CD4-positive, alpha-beta T cell treated with Interleukin-15 for 1 hour (primary cell): ENCODE measurements at places on chromosomes 1 and 21.

DNA sequence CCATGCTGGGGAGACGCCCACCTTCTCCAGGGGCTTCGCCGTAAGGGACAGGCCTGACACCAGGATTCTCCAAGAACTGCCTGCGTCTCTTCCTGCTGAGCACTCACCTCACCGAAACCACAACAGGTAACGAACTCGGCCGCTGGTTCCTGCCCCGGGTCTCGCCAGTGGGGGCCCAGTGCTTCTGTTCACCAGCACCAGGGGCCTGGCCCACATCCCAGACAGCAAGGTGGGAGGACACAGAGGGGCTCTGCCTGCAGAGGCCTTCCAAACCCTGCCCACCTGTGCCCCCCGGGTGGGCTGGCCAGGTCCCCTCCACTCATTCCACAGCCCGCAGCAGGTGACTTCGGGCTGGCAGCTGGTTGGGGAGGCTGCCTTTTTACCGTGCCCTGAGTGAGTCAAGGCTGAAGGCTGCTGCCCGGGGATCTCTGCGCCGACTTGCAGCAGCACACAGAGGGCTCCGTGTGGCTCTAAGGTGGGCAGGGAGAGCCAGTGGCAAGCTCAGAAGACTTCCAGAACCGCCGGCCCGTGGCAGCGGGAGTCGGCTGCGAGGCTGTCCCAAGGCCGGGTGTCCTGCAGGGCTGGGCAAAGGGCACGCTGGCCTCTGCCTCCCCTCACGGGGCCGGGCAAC is 14.7 kb upstream of the COL18A1 start:
- DNase-seq: peak; percentile 15

GRCh38 chr1:203451836-203452784 is 23.5 kb upstream of the PRELP start:
- no peak for DNase-seq

GRCh38 chr1:116345843-116346242 is 27.2 kb upstream of the ATP1A1 start:
- DNase-seq: peak; percentile 83

DNA sequence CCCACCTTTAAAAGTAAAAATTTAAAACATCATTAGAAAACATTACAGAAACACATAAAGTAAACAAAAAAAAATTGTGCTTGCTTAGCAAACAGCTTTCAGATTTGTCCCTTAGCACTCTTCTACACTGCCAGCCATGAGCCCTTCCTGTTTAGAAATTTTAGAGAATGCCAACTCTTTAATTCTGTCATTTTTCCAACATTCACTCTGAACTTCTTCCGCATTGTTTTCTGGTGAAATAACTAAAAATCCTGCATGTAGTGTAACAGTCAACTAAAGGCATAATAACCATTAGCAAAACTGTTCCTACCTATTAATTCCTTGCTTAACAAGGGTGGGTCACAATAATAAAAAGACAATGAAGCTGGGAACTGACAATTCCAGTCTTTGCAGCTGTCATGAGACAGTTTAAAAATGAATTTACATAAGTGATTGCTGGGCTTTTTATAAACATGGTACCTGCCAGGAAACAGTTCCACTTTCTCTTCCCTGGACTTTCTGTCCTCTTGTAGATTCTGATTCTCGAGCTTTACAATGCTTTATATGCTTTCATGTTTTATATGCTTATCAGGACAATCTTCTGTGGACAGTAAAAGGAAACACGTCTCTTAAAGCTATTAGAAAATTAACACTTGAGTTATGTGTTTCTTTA is 19.0 kb downstream of the GNG12 start:
- DNase-seq: no peak

GRCh38 chr1:72006092-72006491 is 276.2 kb downstream of the NEGR1 start:
- no peak for DNase-seq

GRCh38 chr1:222546548-222547259 is 1.2 kb downstream of the HHIPL2 start:
- no peak for DNase-seq

DNA sequence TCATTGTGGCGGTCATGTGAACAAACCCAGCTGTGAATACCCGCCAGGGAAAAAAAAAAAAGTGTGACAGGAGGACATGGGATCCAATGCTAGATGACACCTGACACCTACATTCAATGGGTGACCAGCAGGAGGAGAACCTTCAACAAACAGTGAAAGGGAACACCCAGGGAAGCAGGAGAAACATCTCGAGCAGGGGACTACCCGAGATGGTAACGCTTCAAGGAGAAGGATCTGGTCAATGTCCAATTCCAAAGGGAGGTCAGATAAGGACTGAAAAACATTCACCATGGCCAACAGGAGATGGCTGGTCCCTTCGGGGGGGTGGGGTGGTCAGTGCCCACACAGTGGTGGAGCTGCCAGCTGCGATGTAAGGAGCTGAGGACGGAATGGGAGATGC is 46.3 kb downstream of the PTPN14 start:
- no peak for DNase-seq

- no peak for DNase-seq
Measured at GRCh38 chr1:14245954-14246353, 352.5 kb upstream of the KAZN start.

- no peak for DNase-seq
Measured at GRCh38 chr1:185843297-185843869, 109.2 kb downstream of the HMCN1 start.

DNA sequence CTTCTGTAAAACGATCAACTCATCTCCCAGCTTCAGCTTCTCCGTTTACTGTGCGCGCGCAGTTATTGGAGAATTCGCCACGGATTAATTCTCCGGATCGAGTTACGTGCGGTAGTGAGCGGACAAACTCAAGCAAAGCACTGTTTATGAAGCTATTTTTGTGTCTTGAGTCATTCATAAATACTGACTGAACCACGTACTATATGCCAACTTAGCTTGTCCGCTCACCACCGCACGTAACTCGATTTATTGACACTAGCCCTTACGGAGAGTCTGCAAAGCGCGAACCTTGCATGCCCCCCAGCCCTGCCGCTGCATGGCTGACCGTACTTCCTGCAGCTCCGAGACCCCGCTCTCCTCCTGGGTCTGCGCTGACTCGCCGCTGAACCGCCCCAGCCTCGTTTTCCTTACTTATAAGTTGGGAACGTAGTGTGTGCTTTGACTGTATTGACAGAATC is 773 bp downstream of the CHD1L start:
- no peak for DNase-seq

DNA sequence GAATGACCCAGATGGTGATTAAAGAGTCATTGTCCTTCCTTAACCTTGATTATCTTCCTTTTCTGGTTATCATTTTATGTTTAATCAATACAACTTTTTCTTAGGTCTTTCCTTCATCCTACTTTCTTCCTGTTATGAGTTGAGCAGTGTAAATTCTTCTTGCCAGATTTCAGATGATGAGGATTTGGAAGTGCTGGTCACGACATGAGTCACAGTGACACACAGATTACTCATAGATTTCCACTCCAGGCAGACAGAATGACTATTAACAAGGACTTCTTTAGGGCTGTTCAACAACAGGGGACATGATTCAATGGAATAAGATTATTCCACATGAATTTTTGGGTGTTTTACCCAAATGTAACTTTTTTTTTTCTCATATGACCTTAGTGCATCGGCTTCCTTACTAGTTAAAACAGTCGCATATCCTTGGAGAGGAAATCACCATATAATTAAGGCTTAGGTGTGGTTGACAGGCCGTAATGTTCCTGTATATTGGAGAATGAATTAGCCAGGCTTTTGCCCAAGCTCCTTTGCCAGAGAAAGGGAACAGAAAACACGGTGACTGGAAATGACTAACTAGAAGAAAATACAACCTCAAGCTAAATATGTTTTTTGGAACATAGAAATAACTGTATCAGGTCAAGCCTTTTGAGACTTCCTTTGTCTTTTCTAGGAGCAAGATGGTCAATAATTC is 44.2 kb downstream of the PRRX1 start:
- no peak for DNase-seq

- no peak for DNase-seq
Measured at GRCh38 chr1:53071167-53071865, 9.3 kb downstream of the PODN start.

- DNase-seq: peak; percentile 25
Measured at GRCh38 chr1:12063141-12064072, at the start of gene TNFRSF8. Gene TNFRSF8 (plus strand): TSS chr1:12063303. CDS start chr1:12063599, 296 bp downstream.

DNA sequence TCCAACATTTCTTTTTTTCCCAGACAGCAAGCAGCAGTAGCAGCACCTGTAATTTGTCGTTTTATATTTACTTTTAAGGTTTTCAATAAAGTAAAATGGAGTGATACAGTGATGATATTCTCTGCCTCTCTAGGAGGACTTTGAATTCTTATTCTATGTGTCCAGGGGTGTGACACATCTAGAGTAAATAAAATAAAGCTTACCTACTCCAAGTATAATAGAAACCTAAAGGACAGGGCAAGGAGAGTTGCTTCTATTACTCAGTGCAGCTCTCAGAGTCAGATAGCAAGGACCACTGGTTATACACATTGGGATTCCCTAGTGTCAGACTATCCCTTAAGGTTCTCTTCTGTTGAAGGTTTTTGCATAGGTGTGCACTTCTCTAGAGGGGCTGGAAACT is 95.9 kb downstream of the LMO4 start:
- DNase-seq: no peak

- DNase-seq: no peak
Measured at GRCh38 chr1:243503155-243503554, 247.3 kb downstream of the SDCCAG8 start.

DNA sequence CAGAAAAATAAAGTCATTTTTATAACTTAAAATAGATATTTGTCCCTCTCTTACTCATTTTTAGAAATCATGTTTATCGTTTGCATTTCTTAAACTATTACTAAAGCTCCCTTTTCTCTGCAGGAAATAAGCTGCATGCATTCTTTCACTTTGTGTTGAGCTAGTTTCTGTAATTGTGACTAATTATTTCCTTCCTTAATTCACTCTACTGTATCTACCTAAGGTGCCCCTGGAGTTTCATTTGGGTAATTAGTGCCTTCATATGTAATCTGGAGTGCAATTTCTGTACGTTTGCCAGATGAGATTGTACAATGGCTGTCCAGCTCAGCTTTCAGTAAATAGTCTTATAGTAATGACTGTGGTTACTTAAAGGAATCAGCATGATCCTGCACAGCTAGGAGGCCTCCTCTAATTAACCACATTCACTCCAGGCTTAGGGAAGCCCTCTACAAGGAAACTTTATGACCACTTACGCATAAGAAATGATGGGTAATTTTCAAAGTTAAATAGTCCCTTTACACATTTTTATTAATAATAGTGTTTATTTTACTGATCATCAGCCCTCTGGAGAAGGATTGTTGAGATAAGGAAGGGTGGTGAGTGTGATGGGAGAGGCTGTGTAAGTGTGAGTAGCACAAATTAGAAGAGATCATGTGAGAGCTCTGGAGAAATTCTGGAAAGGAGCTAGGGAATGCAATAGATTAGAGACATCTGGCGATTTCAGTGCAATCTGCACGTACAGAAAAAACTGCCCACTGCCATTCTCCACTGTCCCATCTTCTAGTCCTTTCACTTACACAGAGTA is 86.8 kb downstream of the LRRC8C start:
- no peak for DNase-seq

DNA sequence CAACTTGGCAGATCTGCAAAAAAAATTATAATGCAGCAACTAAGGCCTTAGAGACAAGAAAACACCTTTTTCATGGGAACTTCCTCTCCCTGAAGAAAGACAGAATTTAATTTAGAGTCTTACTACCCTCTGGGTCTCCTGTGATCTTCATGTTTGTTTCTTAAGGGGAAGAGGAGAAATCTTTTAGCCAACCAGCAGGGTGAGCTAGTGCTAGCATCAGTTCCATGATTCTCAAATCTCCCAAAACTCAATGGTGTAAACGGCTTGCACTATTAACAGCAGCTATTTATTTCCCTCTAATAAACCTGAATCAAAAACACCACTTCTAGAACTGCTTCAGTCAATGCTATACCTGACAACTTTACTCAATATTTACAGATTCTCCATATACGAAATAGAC is 3.8 kb downstream of the ZNF644 start:
- no peak for DNase-seq

DNA sequence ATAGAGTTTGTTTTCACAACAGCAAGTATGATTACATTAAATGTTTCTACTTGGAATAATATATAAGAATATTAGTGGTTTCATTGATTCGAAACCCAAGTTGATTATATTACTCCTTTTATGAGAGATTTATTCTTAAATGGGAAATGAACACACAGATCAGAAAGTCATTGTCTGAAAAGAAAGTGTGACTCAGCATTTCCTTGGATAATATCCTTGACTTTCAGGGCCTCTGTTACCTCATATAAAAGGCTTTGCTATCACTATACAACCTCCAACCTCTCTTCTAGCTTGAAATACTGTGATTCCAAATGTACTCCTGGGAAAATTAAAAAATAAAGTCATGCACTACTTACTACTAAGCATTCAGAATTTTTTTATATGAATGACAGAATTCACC is 295.3 kb upstream of the LYPLAL1 start:
- no peak for DNase-seq

DNA sequence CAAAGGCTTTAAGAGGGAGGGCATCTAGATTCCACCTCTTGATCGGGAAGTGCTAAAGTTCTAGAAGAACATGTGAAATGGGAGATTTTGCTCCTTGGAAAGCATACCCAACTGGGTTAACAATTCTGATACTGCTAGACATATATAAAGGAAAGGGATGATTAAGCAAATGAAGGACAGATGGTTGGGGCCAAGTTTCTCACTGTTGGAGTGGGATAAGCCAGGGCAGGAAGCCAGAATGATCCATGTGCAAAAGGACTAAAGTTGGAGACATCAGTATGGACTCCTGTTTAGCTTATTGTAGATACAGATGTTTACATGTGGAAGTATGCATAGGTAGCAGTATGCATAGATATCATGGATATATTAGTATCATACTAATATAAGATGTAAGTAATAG is 16.8 kb downstream of the PLA2G5 start:
- no peak for DNase-seq

GRCh38 chr21:39667353-39667891 is 54.7 kb downstream of the B3GALT5 start:
- DNase-seq: no peak

DNA sequence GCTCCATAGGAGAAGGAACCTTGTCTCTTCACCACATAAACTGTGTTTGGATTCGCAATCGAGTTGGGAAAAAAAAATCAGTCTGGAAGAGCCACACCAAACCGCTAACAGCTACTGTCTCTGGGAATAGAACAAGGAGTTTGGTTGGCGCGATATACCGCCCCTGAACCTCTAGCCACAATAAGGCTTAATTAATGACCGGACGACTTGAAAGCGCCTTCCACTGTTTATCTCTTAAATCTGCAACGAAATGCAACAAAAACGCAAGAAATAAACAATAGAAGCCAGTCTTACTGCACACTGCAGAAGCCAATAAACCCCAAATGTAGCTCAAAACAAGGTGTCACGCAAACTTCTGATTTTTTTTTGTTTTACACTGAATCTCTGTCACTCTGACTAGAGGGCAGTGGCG is 10.9 kb downstream of the BTBD19 start:
- DNase-seq: no peak

GRCh38 chr1:175597205-175597604 is 146.2 kb downstream of the TNR start:
- no peak for DNase-seq

DNA sequence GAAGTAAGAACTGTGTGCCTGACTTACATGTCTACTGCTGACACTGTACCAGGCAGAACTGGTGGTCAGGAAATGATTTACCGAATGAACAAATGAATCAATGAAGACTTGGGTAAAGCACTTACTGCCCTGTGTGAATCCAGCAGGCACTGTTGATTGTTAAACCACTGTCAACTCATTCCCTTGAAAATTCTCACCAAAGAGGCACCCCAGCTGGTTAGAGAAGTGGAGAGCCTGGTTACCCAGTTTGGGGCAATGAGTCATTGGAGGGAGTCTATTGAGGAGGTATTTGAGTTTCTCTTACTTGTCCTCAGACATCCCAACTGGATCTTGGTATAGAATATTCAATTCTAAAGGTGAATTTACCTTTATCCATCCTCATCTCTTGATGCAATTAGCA is 34.2 kb downstream of the JUN start:
- DNase-seq: no peak
